Natural killer cell treated with Interleukin-12 subunit alpha and Interleukin-12 subunit beta and Interleukin-15 and Interleukin-18, amount 100 ng/mL, for 72 hours (primary cell): ENCODE measurements at places on chromosomes 5 and 9. TPM values are rescaled to one million over a fixed set of nuclear protein-coding genes. Genes with fewer than 3 reads are reported as not detected.

Gene NR5A1
- total RNA-seq = not detected

GRCh38 chr9:88905506-88905905, 85.8 kb upstream of the S1PR3 start:
- DNase-seq = no peak

DNA sequence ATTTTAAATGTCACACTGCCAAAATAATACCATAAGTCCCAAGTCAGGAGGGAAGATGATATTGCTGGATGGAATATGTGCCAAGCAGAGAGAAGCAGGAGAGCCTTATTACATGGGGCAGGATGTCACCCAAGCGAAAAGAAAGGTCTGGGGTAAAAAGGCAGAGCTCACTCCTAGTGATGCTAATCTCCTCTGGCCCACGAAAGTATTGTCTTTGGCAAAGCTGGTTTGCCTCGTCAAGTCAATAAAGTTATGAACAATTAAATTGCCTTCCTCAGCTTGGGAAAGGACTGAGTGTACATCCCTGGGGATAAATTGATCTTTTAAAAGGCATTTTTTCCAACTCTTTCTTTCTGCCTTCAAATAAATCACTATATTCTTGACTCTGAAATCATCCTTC, 220.6 kb downstream of the DMAC1 start:
- no peak for DNase-seq

- no peak for DNase-seq
Observed at GRCh38 chr9:81789721-81790120, 100.4 kb upstream of the TLE1 start.

GRCh38 chr5:37211661-37212060, 37.5 kb downstream of the CPLANE1 start:
- no peak for DNase-seq

- DNase-seq = no peak
Observed at GRCh38 chr9:38125889-38126288, 56.9 kb upstream of the SHB start.

Gene FSTL4
- total RNA-seq = not detected

DNA sequence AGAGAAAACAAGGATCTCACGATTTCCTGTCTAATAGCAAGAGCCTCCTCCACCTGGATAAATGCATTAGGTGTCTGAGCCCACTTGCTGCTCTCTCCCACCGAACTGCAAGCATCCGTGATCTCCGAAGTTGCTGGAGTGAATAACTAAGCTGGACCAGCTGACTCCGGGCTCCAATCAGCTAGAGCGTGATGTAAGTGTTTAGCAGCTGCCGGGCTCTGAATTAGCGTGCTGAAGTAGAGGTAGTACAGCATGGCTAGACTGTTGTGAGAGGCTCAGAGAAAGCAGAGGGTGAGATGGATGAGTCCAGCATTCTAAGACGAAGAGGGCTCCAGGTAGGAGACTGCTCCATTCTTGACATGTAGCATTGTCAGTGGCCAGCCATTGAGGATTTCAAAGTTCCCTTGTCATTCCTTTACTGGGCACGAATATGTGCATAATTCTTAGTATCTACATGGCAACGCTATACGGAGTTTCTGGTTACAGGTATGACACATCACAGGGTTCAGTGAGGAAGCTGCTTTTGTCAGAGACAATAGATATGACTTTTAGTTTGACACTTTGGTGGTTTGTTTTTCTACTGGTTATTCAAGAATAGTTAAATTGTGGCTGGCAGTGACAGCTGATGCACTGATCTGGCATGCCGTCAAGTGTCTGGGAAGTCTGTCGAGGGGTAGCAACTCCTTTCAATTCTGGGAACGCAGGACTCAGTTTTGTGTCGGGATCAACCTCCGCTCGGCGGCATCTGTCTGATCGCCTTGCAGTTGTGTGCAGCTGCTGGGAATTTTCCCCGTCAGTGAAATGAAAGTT, 232.6 kb downstream of the MAST4 start:
- DNase-seq = no peak

GRCh38 chr9:28774433-28775235, 1201.4 kb upstream of the C9orf72 start:
- no peak for DNase-seq

Gene HMGCR
- total RNA-seq = 78.5 TPM

DNA sequence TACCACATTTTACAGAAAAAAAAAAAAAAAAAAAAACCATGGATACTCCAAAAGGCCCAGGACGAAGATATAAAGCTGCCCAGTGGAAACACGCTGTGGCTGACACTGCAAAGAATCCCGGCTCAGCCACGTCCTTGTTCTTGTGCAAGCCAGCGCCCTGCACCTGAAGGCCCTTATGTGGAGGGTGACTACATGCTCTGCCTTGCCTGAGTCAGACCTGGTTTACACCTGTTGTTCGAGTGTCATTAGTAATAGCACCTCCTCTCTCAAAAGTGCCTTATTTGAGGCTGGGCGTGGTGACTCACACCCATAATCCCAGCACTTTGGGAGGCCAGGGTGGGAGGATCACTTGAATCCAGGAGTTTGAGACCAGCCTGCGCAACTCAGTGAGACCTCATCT, 54.3 kb upstream of the ZSWIM6 start:
- DNase-seq = no peak

Gene CCT5
- 417 TPM for total RNA-seq

GRCh38 chr5:2732004-2732403, 19.5 kb downstream of the IRX2 start:
- no peak for DNase-seq
